ENCODE measurements at places on chromosomes 7 and 10.
A peak's percentile ranks its signal among the peaks of the same experiment; 100 is the strongest.

DNA sequence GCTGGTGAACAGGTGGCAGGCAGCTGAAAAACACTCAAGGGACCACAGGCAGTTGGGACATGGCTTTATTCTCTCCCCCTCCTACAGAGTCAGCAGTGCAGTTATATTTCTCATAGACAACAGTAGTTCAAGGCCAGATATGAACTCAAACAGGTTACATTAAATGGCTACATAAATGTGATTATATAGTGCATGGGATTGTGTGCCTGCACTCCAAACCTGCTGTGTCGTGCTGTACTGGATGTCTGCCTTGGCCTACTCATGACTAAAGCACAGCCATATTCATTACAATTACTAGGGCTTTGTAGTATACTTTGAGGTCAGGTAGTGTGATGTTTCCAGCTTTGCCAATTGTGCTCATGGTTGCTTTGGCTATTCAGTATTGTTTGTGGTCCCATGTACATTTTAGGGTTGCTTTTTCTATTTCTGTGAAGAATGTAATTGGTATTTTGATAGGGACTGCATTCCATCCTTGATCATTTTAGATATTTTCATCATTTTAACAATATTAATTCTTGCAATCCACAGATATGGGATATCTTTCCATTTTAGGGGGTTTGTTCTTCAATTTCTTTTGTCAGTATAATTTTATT is 393.6 kb downstream of the CNTNAP2 start:
- no peak for DNase-seq

- no peak for DNase-seq
These were observed 98.5 kb downstream of the WDR11 start for GRCh38 chr10:120949609-120950031.

GRCh38 chr7:116495736-116496135 is 3.8 kb upstream of the CAV2 start:
- no peak for DNase-seq

GRCh38 chr10:46171661-46172060 is 115.1 kb upstream of the ANTXRL start:
- DNase-seq: no peak

DNA sequence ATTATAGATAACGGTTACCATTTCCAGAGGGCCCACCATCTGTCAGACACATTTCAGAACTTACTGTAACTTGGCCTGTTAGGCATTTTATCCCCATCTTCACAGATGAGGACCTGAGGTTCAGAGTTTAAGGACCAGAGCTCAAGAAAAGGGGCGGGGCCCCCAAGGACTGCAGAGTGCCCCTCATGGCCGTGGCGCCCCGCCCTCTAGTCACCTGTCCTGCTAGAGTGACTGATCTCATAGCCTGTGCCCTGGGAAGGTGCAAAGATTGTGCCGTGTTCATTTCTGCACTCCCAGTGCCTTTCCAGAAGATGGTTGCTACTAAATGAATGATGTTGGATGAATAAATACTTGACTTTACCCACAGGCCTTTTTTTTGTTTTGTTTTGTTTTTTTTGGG is 107.0 kb downstream of the XRCC2 start:
- DNase-seq: no peak

DNA sequence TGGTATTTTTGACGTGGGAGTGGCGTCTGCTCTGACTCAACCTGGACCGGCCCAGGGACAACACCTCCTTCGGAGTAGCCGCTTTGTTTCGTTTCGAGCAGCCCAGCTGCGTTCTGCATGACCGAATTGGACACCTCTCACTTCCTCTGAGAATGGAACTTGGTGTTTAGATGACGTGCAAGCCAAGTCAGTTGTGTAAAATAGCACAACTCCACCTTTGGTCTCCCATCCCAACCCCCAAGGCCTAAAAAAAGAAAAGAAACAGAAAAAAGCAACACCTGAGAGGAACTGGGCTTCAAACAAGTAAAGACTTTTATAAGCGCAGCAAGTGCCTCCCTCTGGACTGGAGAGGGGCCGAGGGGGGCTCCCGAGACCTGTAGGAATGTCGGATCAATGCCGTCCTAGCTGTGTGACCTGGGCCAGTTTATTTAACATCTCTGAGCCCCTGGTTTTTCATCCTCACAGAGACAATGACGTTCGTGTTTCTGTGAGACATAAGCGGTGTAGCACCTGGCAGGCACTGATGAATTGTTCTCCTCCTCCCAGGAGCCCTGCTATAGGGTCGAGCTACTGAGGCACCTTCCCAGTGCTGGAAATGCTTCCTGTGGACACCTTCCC is 52.0 kb upstream of the SMNDC1 start:
- DNase-seq: no peak

- DNase-seq: no peak
These were observed 149.1 kb downstream of the RGS10 start for GRCh38 chr10:119393421-119393820.

- peak; percentile 55 for DNase-seq
These were observed 13.9 kb downstream of the DNAJC1 start for GRCh38 chr10:21989453-21990154.

- no peak for DNase-seq
These were observed 13.3 kb upstream of the EPC1 start for GRCh38 chr10:32360241-32360640.

- no peak for DNase-seq
These were observed 5.5 kb downstream of the DNTT start for GRCh38 chr10:96309628-96310320.

GRCh38 chr7:94295850-94296249 is 98.8 kb upstream of the COL1A2 start:
- no peak for DNase-seq

- no peak for DNase-seq
These were observed 43.8 kb downstream of the ENO4 start for GRCh38 chr10:116892907-116893685.

- DNase-seq: no peak
These were observed 12.4 kb upstream of the HPS1 start for GRCh38 chr10:98458809-98459784.

GRCh38 chr10:13823096-13823708 is 236.4 kb downstream of the PRPF18 start:
- DNase-seq: peak; percentile 64

GRCh38 chr7:83117466-83117865 is 45.2 kb downstream of the PCLO start:
- no peak for DNase-seq

DNA sequence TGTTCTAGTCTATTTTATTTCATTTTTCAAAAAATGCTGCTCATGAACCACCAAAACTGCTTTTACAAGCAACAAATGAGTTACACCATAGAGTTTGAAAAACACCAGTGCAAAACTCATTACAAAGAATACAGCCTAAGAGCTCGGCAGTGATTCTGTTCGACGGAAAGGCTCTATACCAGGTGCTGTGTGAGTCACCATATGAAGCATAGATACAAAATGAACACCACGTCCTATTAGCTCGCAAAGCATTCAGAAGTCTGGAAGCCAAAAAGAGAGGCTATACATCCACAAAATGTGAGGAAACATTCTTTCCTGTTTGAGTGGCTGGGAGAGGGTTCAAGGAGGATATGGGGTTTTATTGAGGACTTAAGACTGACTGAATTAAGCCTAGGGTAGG is 136.1 kb downstream of the ATE1 start:
- no peak for DNase-seq

DNA sequence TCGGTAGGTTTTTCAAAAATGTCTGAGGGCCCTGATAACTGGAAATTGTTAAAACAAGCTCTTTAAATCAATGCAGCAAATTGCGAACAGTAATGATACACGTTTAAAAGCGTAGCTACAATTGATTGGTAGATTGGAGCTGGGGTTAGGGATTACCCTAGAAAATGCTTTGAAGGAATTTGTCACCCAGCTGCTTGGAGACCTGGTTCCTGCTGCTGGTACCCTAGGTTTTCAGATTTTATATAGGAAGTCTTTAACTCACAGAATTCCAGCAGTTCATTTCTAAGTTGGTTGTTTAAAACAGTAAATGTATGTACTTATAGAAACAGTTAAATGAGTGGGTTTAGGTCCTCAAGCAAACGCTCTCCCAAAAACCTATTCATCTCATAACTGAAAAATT is 1.5 kb downstream of the HECTD2 start:
- no peak for DNase-seq

- no peak for DNase-seq
These were observed 251.4 kb upstream of the CTBP2 start for GRCh38 chr10:125411724-125412123.

- DNase-seq: no peak
These were observed 116.2 kb upstream of the SH2B2 start for GRCh38 chr7:102170393-102170970.

DNA sequence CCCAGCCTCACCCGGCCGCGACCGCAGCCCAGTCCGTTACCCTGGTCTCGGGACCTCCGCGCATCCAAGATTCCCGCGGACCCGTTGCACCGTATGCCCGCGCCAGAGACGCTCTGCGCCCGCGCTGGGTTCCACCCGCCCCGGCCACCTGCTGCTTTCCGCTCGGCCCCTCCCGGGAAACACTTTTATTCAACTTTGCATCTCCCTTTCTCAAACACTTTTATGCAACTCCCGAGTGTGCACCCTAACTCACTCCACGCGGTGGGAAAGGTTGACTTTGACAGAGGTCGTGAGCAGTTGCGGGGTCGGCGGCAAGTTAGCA is at the start of gene ODAD2:
Gene ODAD2 (minus strand): TSS at position 126 of the 322 bp plus-strand sequence. CDS start 3,937 bp downstream, outside the sequence.
- DNase-seq: no peak

DNA sequence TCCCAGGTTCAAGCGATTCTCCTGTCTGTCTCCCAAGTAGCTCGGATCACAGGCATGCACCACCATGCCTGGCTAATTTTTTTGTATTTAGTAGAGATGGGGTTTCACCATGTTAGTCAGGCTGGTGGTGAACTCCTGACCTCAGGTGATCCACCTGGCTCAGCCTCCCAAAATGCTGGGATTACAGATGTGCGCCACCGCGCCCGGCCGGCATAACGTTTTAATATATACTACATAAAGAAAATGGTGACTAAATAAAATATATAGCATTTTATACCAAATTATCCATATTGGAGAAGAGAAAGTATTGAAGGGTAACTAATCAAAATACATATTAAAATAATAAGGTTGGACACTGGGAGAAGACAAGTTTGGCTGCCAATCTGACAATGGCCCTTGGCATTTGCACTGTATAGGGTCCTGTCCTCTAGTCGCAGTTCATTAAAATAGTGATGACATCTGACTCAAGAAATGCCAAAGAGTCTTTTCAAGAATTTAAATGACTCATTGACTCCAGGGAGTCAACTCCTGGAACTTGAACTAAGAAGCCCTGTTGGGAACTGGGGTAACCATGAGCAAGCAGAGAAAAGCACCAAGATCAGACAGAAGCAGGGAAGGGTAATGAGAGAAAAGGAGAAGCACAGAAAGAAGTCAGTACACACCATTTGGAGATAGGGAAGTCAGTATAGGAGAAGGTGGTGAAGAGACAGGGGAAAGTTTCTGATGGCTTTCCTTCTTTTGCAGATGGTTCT is 91.1 kb downstream of the CH25H start:
- DNase-seq: no peak

GRCh38 chr7:109893231-109893630 is 1197.7 kb upstream of the LRRN3 start:
- DNase-seq: no peak

DNA sequence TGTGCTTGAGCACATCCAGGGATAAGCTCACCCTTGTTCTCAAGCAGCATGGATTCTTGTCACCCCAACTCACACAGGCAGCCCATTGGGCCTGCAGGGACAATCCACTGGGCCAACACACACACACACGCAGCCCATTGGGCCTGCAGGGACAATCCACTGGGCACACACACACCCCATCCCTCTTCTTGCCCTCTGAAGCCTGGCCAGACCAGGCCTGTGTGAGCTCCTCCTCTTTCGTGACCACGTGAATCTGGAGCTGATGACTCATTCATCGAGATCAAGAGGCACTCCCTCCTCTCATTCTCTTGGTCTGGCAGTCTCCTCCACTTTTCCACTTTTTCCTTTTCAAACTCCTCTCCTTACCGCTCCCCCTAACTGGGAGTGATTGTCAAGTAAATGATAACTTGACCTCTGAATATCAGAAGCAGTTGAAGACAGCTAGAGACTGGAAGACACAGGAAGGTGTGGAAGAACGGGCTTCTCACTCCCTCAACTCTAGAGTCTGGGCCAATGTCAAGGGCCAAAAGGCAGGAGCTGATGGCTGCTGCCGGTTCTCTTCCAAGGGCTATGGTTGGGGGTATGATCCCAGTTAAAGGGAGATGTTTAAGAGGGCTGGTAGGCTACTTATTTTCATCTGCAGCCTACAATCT is 89.7 kb downstream of the HIPK2 start:
- no peak for DNase-seq

DNA sequence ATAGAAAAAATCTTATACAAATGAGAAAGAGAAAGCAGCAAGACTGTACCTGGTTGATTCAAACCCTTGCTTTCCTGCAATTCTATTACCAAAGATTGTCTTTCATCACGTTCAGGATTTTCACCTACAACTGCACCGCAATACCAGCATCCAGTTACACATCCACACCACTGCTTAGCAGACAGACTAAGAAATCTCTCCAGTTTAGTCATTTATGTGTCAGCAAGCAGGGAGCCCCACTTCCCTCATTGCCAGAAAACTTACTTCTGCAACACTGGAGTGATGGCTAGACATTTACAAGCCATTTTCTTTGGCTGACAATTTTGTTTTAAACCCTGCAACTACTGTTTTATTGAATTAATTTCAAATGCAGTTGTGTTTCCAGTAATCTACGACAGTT is 359.6 kb upstream of the MEOX2 start:
- no peak for DNase-seq

GRCh38 chr7:20114468-20114867 is 102.7 kb downstream of the MACC1 start:
- DNase-seq: no peak

DNA sequence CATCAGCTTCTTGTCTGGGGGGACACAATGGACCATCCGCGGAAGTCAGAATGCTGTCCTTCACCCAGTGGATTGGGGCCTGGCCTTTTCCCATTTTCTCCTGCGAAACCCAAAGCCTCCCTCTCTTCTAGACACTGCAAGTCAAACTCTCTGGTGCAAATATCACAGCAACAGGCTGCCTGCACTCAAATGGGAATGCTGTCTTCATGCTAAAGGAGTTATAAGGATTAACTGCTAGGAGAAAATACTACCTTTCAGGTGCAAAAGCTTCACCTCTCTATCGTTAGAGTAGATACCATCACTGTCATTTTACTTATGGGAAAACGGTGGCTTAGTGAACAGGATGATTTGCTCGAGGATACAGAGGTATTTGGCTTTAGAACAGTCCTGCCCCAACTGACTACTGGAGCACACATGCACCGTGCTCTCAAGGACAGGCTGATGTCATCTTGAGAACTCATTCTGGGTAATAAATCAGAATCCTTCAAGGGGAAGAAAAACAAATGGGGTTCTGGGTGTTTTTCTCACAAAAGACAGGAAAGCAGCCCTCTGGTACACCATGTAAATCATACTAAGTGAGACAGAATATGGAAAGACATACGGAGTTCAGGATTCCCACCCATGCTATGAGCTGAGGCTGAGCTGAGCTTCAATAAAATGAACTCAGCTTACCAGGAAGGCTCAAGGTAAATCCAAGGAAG is 100.9 kb downstream of the SAMD9 start:
- no peak for DNase-seq

- no peak for DNase-seq
These were observed 86.0 kb downstream of the SLC37A3 start for GRCh38 chr7:140312141-140312846.

- DNase-seq: no peak
These were observed 4.2 kb upstream of the ADAM12 start for GRCh38 chr10:126392469-126392868.

Data from H1 (cell line).